ENCODE measurements at places on chromosomes 11 and 22. TPM values are rescaled to one million over a fixed set of nuclear protein-coding genes. Genes with fewer than 3 reads are reported as not detected.
A peak's percentile ranks its signal among the peaks of the same experiment; 100 is the strongest.

DNA sequence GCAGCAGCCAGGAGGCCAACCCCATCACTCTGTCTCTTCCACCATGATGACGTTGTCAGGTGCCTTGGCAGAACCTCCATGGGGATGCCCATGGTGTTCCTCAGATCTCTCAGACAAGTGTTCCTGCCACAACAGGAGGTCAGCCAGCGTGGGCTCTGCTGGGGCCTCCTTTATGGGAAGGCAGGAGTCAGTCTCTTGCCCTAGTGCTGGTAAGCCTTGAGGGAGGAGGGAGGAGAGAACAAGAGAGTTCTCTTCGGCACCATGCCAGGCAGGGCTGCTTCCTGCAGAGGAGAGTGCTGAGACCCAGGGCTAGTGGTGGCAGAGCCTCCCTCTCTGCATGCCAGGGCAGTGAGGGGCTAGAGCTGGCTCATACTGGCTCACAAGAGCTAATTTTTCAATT, 32.5 kb downstream of the GNAZ start:
- DNase-seq = no peak

GRCh38 chr11:45924927-45925326, 2.5 kb downstream of the LARGE2 start:
- DNase-seq = no peak

- no peak for DNase-seq
These were observed 410 bp downstream of the GLB1L3 start for GRCh38 chr11:134276396-134277182.

GRCh38 chr22:19488884-19489843, 9.4 kb downstream of the CDC45 start:
- DNase-seq = peak; percentile 10

- DNase-seq = no peak
These were observed 56.1 kb upstream of the VSTM5 start for GRCh38 chr11:93906486-93906885.

DNA sequence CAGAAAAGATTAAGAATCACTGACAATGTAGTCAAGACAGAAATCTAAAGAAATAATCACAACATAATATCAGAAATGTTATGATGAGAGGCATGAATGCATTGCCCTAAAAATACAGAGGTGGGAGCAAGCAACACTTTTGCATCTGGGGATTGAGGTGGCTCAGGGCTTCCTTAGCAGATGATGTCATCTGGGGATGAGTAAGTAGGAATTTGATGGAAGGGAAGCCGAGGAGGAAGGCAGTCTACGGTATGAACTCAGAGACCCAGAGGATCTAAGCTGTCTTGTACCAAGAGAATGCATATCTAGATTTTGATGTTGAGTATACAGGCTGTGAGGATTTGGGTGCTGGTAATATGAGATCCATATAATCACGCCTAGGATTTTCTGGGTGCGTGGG, 193.0 kb upstream of the SNX19 start:
- no peak for DNase-seq

GRCh38 chr11:117535850-117536411, 208.3 kb downstream of the CEP164 start:
- DNase-seq = no peak

DNA sequence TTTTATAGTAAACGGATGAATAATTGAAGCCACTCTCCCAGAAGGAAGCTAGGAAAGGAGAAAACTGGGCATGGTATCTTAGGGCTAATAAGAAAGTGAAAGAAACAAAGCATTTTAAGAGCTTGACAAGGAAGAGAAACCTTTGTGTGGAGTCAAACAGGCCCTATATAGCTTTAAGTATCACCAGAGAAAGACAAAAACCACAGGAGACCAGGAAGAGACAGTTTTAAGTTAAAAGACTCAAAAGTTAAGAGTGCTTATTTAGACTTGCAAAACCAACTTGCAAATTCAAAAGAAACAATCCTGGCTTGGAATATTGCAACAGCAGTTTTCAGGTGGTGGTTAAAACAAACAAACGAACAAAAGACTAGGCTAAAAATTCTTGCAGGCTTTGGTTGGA, 3.4 kb downstream of the PAK1 start:
- DNase-seq = no peak

GRCh38 chr11:60974726-60975125, 3.2 kb downstream of the CD6 start:
- DNase-seq = no peak

GRCh38 chr11:111357150-111358037, 21.7 kb downstream of the POU2AF1 start:
- DNase-seq = no peak

DNA sequence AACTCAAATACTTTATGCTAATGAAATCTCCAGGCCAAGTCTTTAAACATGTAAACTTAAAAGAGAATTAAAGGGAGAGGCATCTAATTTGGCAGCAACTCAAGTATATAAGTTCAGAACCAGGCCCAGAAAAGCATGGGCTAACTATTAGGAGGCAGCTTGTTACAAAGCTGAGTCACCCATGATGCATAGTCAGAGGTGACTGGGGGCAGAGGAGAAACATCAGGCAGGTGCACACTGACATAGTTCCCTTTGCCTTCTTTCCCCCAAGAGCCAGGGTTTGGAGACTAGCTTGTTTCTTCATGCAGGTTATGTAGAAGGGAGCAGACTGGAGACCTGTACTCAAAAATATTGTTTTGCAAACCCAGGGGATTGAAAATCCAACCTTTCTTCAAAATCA, 619.0 kb downstream of the SOX6 start:
- DNase-seq = no peak

DNA sequence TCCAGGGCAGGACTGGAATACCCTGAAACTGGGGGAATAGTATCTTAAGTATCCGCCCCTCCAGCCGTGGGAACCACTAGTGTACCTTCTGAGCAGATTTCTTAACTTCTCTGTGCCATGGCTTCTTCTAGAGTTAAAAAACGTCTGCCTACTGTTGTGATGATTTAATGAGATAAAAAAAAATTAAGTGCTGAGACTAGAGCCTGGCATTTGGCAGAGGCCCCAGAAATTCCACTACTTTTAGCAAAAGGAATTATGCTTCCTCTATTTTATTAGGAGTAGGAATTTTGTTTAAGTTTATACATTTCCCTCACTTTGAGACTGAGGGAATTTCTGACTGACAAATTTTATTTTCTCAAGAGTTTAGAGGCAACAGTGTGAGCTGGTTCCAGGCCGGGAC, 371.2 kb upstream of the B3GAT1 start:
- peak; percentile 5 for DNase-seq

GRCh38 chr11:72737336-72737735, 14.9 kb downstream of the ARAP1 start:
- no peak for DNase-seq

- no peak for DNase-seq
These were observed 235.9 kb downstream of the TBC1D22A start for GRCh38 chr22:46998331-46998730.

DNA sequence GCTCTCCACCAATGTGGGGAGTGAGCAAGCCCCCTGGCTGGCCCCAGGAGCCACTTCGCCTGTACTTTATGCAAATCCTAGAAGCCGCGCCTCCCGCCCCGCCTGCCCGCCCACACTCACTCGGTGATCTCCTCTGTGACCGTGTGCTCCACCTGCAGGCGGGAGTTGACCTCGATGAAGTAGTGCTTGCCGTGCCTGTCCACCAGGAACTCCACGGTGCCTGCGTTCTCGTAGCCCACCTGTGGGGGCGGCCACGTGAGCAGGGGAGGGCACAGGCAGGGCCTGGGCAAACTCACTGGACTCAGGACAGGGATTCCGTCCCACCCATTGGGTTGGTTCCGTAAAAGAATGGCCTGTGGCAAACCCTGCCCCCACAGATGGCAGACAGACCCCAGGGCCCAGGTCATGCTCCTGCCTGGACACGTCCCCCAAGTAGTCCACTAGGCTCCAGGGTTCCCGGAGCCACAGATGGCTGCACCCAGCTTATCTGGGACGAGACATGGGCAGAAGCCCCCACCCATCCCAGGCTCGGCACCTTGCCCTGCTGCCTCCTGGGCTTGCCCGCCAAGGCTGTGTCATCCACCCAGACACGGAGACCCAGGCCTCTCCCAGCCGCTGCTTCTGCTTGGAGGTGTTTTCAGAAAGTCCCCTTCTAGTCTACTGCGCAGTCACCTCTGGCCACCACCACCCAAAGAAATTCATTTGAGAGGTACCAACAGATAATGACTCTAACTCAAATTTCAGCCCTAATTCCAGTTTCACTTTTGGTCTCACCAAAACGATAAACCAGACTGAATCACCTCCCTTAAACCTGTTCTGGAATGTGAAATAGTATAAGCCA, 12.1 kb downstream of the LRFN4 start:
- no peak for DNase-seq

GRCh38 chr22:37172266-37173245, 15.5 kb downstream of the C1QTNF6 start:
- no peak for DNase-seq

- peak; percentile 49 for DNase-seq
These were observed 27.2 kb downstream of the GRAMD1B start for GRCh38 chr11:123457187-123457770.

- DNase-seq = no peak
These were observed 25.3 kb downstream of the CD82 start for GRCh38 chr11:44590769-44591168.

DNA sequence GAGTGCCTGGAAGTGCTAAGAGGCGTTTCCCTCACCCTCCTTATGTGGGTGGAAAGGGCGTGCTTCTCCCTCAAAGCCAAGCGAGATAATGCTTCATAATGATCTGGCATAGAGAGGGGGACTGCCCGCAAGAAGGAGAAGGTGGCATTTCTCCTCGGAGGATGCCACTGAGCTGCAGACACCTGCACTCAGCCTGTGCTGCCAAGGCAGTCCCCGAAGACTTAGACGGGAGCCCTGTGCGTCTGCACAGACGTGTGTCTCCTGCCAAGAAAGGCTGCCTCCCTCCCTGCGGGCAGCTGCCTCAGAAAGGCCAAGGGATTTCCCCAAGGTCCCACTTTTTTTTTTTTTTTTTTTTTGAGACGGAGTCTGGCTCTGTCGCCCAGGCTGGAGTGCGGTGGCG, 48.1 kb upstream of the SPATA19 start:
- DNase-seq = no peak

GRCh38 chr22:39173787-39174497, 21.5 kb upstream of the CBX7 start:
- peak; percentile 8 for DNase-seq

DNA sequence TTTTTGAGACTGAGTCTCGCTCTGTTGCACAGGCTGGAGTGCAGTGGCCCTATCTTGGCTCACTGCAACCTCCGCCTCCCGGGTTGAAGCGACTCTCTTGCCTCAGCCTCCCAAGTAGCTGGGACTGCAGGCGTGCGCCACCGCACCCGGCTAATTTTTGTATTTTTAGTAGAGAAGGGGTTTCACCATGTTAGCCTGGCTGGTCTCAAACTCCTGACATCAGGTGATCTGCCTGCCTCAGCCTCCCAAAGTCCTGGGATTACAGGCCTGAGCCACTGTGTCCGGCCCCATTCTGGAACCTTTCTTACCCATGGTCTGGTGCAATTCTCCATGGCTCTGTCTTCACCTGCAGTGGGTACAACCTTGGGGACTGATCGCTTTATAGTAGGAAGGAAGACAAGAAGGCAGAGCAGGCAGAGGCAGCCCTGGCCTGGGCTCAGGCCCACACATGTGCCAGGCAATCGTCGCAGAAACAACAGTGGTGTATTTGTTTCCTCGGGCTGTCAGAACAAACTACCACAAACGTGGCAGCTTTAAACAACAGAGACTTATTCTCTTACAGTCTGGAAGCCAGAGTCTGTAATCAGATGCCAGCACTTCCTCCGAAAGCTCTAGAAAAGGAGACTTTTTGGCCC, 4.0 kb upstream of the PTGDR2 start:
- no peak for DNase-seq

- no peak for DNase-seq
These were observed 88.6 kb upstream of the B3GAT1 start for GRCh38 chr11:134500621-134501020.

DNA sequence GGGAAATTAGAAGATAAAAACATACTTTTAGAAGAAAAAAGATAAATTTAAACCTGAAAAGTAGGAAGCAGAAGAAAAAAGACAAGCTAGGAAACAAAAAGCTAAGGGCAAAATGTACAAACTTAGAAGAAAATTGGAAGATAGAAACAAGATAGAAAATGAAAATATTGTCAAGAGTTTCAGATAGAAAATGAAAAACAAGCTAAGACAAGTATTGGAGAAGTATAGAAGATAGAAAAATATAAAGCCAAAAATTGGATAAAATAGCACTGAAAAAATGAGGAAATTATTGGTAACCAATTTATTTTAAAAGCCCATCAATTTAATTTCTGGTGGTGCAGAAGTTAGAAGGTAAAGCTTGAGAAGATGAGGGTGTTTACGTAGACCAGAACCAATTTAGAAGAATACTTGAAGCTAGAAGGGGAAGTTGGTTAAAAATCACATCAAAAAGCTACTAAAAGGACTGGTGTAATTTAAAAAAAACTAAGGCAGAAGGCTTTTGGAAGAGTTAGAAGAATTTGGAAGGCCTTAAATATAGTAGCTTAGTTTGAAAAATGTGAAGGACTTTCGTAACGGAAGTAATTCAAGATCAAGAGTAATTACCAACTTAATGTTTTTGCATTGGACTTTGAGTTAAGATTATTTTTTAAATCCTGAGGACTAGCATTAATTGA, 1.0 kb downstream of the MALAT1 start:
- DNase-seq = no peak

DNA sequence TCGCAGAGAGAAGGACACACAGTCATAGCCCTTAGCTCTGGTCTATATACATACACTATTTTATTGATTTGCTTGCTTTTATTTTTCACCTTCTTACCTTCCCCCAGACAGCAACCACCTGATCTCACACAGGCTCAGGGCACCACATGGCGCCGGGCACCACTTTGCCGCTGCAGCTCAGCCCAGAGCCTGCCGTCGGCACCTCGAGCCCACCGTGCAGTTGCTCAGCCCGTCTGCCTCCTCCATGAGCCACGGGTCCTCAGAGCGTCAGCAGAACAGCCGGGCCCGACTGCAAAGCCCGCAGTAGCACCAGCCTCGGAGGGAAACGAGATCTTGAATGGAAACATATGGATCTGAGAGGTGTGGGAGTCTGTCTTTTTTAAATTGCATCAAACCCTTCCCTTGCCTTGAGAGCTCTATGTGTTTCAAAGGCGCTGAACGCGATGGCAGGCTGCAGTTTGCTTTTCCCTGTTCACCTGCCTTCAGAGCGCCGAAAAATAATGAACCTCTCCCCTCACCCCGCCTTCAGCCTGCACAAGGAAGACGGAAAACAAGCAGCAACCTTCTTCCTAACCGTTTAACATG, 505.4 kb downstream of the MN1 start:
- DNase-seq = no peak

DNA sequence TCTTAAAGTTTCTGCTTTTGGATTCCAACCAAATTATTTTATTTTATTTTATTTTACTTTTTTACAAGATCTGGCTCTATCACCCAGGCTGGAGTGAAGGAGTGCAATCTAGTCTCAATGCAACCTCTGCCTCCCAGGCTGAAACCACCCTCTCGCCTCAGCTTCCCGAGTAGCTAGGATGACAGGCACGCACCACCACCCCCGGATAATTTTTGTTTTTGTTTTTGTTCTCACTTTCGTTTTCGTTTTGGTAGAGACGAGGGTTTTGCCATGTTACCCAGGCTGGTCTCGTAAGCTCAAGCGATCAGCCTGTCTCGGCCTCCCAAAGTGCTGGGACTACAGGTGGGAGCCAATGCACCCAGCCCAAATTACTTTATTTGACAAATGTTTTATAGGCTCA, 219.8 kb downstream of the ETS1 start:
- no peak for DNase-seq

CPT1B gene
- total RNA-seq = 2.4 TPM

PLA2G3 gene
- total RNA-seq = not detected

PRR33 gene
- total RNA-seq = not detected

ASCL2 gene
- total RNA-seq = not detected

MPPED2 gene
- total RNA-seq = 0.49 TPM

LMO2 gene
- total RNA-seq = 0.84 TPM

BBOX1 gene
- total RNA-seq = not detected

DRICH1 gene
- not detected for total RNA-seq

CASP12 gene
- 0.20 TPM for total RNA-seq

SAA4 gene
- total RNA-seq = not detected

TMEM25 gene
- total RNA-seq = 20.9 TPM

UCP3 gene
- 0.15 TPM for total RNA-seq
